ENCODE measurements at places on chromosomes 3 and 15. TPM values are rescaled to one million over a fixed set of nuclear protein-coding genes. Genes with fewer than 3 reads are reported as not detected.

RHOV gene
- not detected for total RNA-seq

DNA sequence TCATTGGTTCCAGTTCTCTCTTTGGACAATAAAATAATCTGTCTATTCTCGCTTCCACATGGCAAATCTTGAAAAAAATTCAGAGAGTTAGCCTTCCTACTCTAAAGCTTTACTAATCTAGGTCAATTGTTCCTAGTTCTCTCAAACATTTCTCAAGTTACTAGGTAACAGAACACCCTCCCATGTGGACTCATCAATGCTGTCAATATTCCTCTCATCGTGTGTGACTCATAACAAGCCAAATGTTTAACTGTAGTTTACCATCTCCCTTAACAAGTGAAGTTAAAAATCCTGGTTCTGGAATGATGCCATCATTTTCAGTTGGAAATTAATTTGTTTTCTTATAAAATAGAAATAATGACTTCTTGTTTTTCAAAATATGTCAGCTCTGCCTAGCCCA is 438.6 kb downstream of the ROBO1 start:
- DNase-seq, result no peak

DNA sequence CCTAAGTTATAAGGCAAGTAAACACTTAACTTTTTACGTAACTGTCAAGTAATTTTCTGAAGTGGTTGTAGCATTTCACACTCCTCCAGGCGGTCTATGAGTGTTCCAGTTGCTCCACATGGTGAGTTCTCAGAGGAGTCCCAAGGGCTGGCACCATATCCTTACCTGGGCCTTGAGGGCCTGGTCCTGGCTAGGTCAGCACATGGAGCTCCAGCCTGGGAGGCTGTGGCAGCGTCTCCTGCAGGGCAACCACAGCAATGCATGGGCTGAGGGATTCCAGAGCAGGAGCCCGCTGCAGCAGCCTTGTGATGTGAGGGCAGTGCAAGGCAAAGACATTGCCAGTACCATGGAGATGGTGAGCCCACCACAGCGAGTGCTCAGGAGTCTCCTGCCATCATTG is 32.2 kb upstream of the LYZL4 start:
- DNase-seq, result no peak

DNA sequence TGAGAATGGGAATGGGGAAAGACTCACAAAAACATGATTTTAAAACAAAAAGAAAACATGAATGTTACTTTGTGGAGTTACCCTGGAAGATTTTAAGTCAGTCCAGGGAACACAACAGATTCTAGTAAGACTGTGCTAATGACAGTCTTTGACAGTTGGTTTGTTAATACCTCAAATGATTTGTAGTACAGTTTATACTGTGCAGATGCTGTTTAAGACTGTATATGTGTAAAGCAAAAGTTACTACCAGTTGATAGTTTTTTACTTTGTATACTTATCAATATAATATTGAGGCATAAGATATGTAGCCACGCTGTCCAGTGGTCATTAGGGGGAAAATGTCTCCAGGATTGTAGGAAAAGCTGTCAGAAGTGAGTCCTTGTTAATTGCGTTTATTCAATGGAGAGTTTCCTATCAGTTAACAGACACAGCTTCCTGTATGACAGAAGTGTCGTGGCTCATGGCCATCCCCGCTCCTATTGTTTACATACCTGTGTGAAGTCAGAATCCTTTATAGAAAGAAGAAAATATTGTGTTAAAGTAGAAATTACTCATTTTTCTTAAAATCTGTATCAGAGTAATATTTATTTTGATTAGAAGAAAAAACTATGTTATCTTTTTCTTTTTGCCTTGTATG is 36.0 kb downstream of the NKIRAS1 start:
- no peak for DNase-seq

DNA sequence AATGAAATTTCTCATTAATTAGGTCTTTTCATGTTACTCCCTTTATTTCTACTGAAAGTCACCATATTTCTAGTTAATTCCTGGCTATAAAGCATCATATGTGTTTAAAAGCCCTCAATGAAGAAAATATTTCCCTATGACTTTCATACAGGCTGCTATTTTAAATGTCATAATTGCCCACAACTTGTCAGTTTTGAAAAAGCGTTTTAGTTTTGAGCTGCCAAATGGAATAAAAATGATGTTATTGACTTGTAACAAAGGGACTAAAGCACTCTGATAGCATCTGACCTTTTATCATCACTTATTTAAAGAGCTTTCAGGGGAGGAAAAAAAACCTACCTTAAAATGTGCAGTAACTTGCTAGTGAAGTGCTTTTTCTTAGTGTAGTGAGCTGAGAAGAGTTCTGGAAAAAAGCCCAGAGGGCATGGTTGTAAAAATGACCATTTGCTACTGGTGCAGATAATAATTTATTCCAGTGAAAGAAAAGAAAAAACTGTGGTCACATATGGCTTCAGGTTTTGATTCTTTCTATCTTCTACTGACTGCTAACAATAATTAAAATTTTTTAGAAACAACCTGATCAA is 877.2 kb downstream of the CADM2 start:
- no peak for DNase-seq

DNA sequence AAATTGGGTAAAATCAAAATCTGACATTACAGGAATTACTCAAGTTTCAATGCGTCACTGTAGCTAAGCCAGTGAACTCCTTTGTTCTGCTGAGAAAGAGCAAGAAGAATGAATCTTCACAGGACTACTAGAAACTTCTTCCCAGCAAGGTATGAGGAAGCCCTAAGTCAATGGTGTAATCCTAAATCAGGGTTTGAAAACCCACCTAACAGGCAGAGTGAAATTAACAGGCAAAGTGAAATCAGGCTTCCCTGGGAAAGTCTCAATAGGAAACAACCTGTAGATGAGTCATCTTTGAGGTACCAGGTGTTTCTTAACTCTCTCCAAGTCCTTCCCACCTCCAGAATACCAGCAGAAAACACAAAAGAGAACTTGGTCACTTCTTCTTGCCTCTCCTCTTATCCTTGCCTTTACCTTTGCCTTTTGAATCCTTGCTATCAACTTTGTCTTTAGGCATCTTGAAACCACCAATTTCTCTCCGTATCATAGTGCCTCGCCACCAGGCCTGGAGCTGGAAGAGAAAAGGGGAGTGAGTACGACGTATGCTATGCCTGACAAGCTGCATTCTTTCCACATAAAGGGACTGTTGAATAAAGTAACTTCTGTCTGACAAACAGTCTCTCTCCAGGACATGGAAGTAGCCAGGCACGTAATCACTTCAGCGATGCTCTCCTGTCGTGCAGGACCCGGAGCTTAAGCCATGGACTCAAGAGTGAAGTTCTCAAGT is 60.6 kb upstream of the RPL35A start:
- DNase-seq, result no peak

- no peak for DNase-seq
These were observed 4.6 kb downstream of the GLCE start for GRCh38 chr15:69164807-69165636.

GRCh38 chr3:153749070-153749610 is 372.1 kb upstream of the ARHGEF26 start:
- no peak for DNase-seq

- no peak for DNase-seq
These were observed 305.7 kb upstream of the ATP11B start for GRCh38 chr3:182487611-182488010.

DNA sequence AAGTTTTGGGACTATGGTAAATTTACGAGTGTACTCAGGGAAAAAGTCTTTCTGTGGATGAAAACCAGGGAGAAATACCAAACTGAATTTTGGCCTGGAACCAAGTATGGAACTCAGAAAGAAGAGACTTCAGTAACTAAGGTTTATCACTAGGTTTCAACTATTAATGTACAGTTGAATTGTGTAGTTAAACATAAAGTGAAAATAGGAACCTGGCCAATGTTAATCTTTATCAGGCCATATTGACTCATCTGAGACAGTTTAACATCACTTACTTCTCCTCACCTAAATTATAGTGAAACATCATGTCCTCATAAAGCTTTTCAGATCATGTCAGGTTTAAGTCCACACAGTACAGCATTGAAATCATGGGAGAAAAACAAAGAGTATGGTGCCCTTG is 197.7 kb downstream of the LSAMP start:
- DNase-seq, result no peak

DNA sequence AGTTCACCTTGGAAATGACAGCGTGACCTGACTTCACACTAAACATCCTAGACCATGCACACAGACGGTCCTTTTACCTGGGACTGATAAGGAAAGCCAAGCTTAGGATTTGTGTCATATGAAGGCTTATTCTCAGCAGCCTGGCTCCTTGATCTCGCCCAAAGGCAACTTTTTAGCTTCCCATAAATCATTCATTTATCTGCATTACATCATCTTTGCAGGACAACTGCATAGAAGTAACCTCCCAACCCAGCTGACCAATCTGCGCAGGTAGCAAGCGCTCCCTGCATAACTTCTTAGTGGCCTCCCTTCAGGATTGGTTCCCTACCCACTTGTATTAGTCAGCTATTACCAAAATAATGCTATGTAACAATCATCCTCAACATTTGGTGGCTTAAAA is 389.9 kb upstream of the PROK2 start:
- no peak for DNase-seq

GRCh38 chr3:10450494-10451440 is 54.6 kb downstream of the ATP2B2 start:
- no peak for DNase-seq

- DNase-seq, result peak; percentile 91
These were observed 7.7 kb downstream of the LRRC2 start for GRCh38 chr3:46558184-46559043.

GRCh38 chr3:108215871-108216270 is 6.4 kb downstream of the IFT57 start:
- no peak for DNase-seq

- peak; percentile 62 for DNase-seq
These were observed 225 bp downstream of the RHOA start for GRCh38 chr3:49411535-49411967.

DNA sequence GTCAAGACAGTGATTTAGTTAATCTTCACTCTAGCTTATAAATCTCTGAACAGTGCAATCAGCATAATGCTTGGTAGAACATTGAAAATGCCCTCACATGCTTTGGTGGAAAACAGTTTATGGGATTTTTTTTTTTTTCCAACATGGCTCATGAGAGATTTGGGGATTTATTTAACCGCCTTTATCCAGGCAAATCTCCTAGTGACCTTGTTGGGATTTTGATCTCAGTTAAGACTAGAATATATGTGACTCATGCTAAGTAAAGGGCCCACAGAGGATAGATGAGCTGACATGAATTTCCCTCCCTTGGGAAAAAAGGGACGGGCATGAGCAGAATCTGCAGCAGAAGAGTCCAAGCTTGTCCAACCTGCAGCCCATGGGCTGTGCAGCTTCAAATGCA is 18.7 kb downstream of the LRTM1 start:
- no peak for DNase-seq

GRCh38 chr3:39140341-39140971 is 12.9 kb downstream of the CSRNP1 start:
- peak; percentile 22 for DNase-seq

- no peak for DNase-seq
These were observed 252.1 kb downstream of the EPHA6 start for GRCh38 chr3:97066531-97066930.

GRCh38 chr3:59996056-59996455 is 946.2 kb upstream of the CFAP20DC start:
- no peak for DNase-seq

- no peak for DNase-seq
These were observed 36.3 kb downstream of the KLF13 start for GRCh38 chr15:31362886-31363285.

DNA sequence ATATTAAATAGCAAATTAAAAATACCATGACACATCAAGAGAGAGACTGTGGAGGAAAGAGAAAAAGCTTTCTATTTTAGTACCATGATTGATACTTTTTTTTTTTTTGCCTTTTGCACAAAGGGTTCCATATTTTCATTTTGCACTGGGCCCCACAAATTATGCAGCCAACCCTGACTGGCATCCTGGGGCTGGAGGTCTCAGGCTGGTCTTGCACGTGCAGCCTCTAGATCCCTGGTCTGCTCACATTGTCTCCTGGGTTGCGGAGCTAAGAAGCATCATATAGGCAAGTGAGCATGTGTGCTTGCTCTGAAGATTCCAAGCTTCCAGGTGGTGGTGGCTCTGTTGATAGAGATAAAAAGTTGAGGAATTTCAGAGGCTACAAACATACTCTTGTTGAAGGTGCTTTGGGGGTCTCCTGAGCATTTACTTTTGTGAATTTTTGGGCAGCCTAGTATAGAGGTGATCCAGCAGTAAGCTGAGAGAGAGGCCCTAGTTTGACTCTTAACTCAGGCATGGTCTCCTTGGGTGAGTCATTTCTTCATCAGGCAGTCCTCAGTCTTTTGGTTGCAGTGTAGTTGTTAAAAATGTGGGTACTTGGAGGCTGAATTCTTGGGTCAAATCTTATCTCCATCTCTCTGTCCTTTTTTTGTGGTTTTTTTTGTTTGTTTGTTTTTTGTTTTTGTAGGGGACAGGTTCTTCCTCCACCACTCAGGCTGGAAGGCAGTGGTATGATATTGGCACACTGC is 31.3 kb downstream of the SMAD3 start:
- no peak for DNase-seq

GRCh38 chr3:150960708-150961684 is 11.5 kb downstream of the CLRN1 start:
- DNase-seq, result no peak

Measured in left cardiac atrium (tissue), 4 donors.